ENCODE measurements at places on chromosomes 3 and 15.

DNA sequence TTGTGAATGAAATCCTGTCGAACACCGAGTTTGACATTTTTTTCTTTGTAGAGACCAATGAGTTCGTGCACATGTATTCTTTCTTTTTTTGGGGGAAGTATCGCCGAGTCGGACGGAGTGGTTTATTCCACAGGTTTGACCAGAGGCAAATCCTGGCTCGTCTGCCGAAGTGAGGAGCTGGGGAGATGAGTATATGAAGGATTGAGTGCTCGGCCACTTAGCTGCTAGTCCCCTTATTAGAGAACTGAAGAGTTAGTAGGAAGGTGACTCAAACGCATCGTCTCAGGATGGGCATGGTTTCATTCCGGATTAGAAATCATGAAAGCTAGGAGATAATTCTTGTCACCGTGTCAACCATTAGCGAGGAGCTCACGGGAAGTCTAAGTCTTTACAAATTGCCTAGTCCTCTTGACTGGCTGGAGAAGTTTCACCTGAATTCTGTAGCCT is 154.7 kb upstream of the GOLIM4 start:
- peaks cover 13% of the 10 kb centered on the region for H3K4me1 ChIP-seq
- H3K27ac ChIP-seq, result no peak overlapping the region

- H3K4me3 ChIP-seq, result no peak overlapping the region
- no peak overlapping the region for H3K27ac ChIP-seq
- no peaks in the 10 kb centered on the region for H3K36me3 ChIP-seq
- DNase-seq, result no peak
Measured at GRCh38 chr3:64427671-64428070, 202.4 kb upstream of the PRICKLE2 start.

GRCh38 chr15:94097552-94097951 is 133.8 kb upstream of the MCTP2 start:
- no peaks in the 10 kb centered on the region for H3K36me3 ChIP-seq
- peak; percentile 78 for DNase-seq
- H3K27me3 ChIP-seq, result no peaks in the 10 kb centered on the region
- no peaks in the 10 kb centered on the region for H3K4me1 ChIP-seq

DNA sequence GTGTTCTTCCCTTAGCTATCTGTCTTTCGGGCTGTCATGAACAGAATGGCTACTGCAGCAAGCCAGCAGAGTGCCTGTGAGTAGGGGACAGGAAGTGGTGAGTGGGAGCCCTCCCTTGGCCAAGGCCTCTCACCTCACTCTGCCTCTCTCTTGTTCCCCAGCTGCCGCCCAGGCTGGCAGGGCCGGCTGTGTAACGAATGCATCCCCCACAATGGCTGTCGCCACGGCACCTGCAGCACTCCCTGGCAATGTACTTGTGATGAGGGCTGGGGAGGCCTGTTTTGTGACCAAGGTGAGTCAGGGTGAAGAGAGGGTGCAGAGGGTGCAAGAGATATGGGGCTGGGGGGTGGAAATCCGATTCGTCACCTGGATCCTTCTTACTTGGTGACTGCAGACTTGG is 3.0 kb downstream of the DLL4 start:
- H3K4me1 ChIP-seq, result peaks cover 48% of the 10 kb centered on the region
- H3K36me3 ChIP-seq, result no peaks in the 10 kb centered on the region
- DNase-seq, result no peak
- peaks cover 83% of the 10 kb centered on the region for H3K27me3 ChIP-seq

GRCh38 chr15:58463815-58464650 is 32.2 kb downstream of the LIPC start:
- H3K4me3 ChIP-seq, result no peak overlapping the region
- H3K36me3 ChIP-seq, result no peaks in the 10 kb centered on the region
- no peaks in the 10 kb centered on the region for H3K27me3 ChIP-seq
- no peak for DNase-seq
- H3K27ac ChIP-seq, result peak overlapping the region; percentile 8
- peaks cover 21% of the 10 kb centered on the region for H3K4me1 ChIP-seq

- peak; percentile 30 for DNase-seq
- H3K4me3 ChIP-seq, result no peak overlapping the region
- H3K27ac ChIP-seq, result no peak overlapping the region
- no peaks in the 10 kb centered on the region for H3K36me3 ChIP-seq
Measured at GRCh38 chr3:117439812-117440211, 730.2 kb downstream of the TUSC7 start.

DNA sequence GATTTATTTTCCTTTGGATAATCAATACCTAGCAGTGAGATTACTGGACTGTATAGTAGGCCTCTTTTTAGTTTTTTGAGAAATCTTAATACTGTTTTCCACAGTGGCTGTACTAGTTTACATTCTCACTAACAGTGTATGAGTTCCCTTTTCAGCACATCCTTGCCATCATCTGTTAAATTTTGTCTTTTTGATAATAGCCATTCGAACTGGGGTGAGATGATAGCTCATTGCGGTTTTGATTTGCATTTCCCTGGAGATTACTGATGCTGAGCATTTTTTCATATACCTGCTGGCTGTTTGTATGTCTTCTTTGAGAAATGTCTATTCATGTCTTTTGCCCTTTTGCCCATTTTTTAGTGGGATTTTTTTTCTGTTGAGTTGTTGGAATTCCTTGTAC is 210.8 kb downstream of the CGGBP1 start:
- H3K4me1 ChIP-seq, result no peaks in the 10 kb centered on the region
- H3K4me3 ChIP-seq, result no peak overlapping the region
- no peak overlapping the region for H3K27ac ChIP-seq
- DNase-seq, result no peak
- no peaks in the 10 kb centered on the region for H3K36me3 ChIP-seq
- no peaks in the 10 kb centered on the region for H3K27me3 ChIP-seq

DNA sequence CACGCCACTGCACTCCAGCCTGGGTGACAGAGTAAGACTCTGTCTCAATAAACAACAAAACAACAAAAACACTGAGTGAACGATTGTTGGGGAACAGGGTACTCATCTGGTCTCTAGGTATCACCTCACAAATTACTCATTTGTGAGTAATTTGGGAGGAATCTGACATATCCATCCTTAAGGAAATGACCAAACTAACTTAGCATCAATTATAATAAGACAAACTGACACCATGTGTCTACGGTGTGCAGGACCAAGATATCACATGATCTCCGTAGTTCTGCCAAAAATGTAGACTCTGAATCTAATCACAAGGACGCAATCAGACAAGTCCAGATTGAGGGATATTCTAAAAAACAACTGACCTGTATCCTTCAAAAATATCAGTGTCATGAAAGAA is 12.0 kb upstream of the DAPK2 start:
- H3K27me3 ChIP-seq, result no peaks in the 10 kb centered on the region
- H3K4me1 ChIP-seq, result no peaks in the 10 kb centered on the region
- DNase-seq, result no peak
- H3K4me3 ChIP-seq, result no peak overlapping the region
- no peak overlapping the region for H3K27ac ChIP-seq
- H3K36me3 ChIP-seq, result no peaks in the 10 kb centered on the region

DNA sequence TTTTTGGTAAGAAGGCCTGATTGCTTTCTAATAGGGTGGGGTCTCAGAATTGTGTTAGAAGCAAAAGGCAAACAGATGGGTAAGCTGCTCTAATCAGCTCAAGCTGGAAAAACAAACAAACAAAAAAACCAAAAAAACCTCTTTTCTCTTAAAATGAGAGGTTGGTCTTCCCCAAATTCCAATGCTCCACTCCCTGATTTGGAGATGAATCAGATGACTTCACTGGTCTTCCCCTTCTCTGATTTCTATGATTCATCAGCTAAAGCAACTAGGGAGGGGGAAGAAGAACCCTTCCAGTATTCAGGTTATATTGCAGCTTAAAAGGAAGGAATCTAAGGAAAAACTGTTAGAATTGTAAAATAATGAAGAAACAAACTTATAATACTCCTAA is 9.6 kb upstream of the ANXA2 start:
- H3K4me3 ChIP-seq, result peak overlapping the region; percentile 45
- peak; percentile 40 for DNase-seq
- no peaks in the 10 kb centered on the region for H3K36me3 ChIP-seq
- H3K4me1 ChIP-seq, result peaks cover 6% of the 10 kb centered on the region
- peak overlapping the region; percentile 61 for H3K27ac ChIP-seq

DNA sequence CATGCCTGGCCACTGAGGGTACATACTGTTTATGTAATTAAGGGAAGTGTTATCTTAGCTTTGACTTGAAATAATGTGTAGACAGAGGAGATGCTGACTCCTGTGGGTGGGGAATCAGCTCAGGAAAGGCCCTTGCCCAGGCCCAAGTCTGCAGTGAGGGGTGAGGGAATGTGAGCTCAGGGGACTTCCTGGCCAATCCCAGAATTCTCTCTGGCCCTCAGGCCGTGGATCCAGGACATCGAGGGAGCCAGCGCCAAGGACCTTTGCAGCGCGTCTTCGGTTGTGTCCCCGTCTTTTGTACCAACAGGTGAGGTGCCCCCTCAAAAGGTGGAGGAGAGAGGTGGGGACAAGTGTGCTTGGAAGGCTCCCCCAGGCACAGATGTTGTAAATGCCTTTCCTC is 6.4 kb downstream of the CIB1 start:
- H3K27me3 ChIP-seq, result no peaks in the 10 kb centered on the region
- H3K4me1 ChIP-seq, result peaks cover 15% of the 10 kb centered on the region

DNA sequence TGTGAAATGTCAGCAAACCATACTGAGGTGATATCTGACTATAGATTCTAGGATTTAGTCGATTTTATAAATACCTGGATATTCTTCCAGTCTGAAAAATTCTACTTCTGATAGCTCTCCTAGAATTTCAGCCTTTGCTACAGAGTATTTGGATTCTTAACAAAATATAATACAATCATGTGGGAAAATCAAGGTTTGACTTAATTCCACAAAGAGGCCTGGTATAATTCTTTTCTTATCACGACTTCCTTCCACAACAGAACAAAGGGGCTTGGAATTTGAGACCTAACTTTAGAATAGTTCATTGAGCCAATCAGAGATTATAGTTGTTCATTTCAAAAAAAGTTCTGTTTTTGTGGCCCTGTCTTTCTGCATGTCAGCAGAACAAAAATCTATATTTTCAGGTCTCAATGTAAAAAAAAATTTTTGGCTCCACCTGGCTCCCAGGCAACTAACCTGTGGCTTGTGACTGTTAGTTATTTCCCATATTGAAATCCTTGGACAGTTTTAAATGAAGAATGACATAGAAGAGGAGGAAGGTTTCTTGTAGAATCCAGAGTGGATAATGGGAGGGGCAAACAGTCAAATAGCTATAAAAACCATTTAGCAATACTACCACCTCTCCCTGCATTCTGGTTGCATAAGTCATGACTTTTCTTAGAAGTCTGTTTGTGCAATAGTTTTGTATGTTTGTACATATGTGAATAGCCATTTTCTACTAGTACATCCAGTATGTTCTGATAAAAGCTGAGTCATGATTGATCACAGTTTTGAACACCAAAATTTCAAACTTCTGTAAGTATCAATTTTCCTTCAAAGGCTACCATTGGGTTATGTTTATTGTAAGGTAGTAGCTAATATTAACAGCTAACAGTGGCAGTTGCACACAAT is 4.0 kb downstream of the TM4SF1 start:
- peak; percentile 90 for DNase-seq
- H3K4me1 ChIP-seq, result peaks cover 7% of the 10 kb centered on the region
- H3K27ac ChIP-seq, result peak overlapping the region; percentile 39
- peaks cover 9% of the 10 kb centered on the region for H3K36me3 ChIP-seq
- H3K4me3 ChIP-seq, result no peak overlapping the region

GRCh38 chr3:136644212-136644611 is 108.0 kb downstream of the STAG1 start:
- no peak overlapping the region for H3K4me3 ChIP-seq
- no peaks in the 10 kb centered on the region for H3K36me3 ChIP-seq
- H3K4me1 ChIP-seq, result no peaks in the 10 kb centered on the region
- H3K27me3 ChIP-seq, result no peaks in the 10 kb centered on the region

DNA sequence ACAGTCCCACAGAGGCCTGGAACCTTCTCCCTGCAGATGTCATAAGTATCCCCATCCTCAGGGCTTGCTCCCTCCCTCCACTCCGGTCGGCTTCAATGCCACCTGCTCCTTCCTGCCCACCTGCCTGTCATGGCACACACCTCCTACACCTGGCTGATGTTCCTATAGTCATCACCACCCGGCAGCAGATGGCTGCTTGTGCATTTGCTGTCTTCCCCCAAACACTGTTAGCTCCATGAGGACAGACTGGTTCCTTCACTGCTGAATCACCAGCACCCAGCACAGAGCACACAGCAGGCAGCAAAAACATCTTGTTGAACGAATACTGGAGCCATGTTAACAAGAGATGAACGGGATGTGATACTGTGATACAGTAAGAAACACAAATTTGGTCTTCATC is 14.8 kb downstream of the TARS3 start:
- no peak overlapping the region for H3K4me3 ChIP-seq
- no peaks in the 10 kb centered on the region for H3K27me3 ChIP-seq
- H3K27ac ChIP-seq, result no peak overlapping the region
- no peak for DNase-seq
- peaks cover 33% of the 10 kb centered on the region for H3K36me3 ChIP-seq
- peaks cover 2% of the 10 kb centered on the region for H3K4me1 ChIP-seq

DNA sequence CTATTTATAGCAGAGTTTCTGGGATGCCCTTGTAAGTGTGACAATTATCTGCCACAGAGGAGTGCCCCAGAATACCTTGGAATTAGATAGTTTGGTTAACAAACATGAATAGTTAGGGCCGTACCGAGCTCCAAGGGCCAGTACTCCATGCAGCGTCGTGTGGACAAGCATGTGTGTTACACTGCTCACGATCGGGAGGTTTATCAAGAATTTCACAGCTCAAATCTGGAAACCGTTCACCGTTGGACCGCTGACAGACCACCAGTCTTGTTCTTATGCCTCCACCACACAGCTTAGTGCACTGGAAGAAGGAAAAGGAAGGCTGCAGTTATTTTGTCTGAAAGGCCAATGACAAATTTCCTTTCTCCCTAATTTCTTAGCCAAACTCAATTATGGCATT is 93.7 kb downstream of the ADAMTS9 start:
- no peaks in the 10 kb centered on the region for H3K4me1 ChIP-seq
- peaks cover 2% of the 10 kb centered on the region for H3K36me3 ChIP-seq
- H3K27ac ChIP-seq, result no peak overlapping the region
